ENCODE measurements at places on chromosomes 7 and 10.

DNA sequence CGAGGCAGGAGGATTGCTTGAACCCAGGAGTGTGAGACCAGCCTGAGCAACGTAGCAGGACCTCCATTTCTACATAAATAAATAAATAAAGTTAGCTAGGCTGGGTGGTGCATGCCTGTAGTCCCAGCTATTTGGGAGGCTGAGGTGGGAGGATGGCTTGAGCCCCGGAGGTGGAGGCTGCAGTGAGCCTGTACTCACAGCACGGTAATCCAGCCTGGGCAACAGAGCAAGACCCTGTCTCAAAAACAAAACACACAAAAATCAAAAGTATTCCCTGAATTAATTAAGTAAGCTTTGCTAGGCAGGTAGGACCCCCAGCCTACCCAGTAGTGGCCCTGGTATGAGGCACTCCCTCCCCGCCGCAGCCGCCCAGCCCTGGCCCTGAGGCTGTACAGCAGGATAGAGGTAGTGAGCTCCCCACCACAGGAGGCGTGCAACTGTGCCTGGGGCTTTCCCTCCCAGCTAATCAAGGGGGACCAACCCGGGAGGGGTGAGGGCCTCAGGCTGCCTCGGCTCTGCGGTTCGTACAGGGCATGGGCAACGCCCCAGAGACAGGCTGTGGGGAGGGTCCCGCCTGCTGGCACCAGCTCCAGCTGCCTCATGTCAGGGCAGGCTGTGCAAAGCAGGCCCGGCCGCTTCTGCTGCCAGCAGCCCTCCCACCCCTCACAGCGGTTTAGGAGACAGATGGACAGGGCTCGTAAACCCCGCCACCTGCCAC, 1.0 kb upstream of the CYP2W1 start:
- no peak for DNase-seq

DNA sequence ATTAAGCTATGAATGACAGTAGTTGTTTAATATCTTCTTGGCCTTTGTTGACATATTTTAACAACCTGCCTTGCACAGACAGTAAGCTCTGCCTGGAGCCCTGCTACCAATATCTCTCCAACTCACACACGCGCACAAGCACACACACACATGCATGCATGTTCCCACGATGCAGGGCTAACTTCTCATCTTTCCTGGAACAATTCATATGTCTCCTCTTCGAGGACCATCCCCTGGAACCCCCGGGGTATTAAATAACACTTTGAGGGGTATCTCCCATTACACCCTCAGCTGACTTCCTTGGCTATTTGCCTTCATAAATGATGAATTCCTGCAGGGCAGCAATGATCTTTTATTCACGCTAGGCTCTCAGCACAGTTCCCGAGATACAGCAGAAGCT, 258.0 kb downstream of the TRIL start:
- DNase-seq = no peak

GRCh38 chr7:25529320-25529719, 301.0 kb upstream of the NPVF start:
- DNase-seq = no peak

GRCh38 chr7:26616235-26616634, 248.2 kb downstream of the SKAP2 start:
- DNase-seq = no peak

DNA sequence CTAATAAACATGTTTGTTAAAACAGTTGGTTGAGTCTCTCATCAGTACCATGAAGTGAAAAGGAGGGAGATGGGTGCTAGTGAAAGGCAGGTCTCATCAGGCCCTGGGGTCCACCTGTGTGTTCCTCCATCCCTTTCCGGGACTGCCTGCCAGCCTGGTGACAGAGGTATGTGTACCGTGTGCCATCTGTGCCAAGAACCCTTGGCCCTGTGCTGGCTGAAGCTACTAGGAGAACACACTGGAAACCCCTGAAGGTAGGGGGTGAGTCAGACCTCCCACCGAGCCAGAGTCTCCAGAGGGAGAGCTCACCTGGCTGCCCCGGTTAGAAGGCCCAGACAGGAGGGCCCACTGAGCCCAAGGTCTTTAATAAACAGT, 2.3 kb downstream of the DDIT4 start:
- no peak for DNase-seq

DNA sequence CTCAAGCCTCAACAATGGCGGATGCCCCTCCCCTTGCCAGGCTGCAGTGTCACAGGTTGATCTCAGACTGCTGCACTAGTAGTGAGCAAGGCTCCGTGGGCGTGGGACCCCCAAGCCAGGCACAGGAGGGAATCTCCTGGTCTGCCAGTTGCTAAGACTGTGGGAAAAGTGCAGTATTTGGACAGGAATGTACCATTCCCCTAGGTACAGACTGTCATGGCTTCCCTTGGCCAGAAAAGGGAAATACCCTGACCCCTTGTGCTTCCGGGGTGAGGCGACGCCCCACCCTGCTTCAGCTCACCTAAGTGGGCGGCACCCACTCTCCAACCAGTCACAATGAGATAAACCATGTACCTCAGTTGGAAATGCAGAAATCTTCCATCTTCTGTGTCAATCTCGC, 44.0 kb upstream of the TMEM243 start:
- no peak for DNase-seq

- DNase-seq = no peak
These were observed 141.4 kb upstream of the DGKB start for GRCh38 chr7:15043931-15044330.

DNA sequence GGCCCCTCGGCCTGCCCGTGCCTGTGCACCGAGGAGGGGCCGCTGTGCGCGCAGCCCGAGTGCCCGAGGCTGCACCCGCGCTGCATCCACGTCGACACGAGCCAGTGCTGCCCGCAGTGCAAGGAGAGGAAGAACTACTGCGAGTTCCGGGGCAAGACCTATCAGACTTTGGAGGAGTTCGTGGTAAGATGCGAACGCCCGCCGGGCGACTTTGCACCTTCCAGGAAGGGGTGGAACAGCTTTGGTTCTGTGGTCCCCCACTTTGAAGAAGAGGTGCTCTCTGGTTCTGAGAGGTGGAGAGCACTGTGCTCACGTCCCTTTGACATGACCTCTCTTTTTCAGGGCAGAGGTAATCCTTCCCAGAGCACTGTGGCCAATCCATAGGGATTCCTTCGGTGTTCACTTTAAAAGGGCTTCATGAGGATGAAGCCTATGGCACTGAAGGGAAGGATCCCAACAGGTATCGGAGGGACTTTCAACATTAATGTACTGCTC, 2.6 kb downstream of the VWC2 start:
- no peak for DNase-seq

DNA sequence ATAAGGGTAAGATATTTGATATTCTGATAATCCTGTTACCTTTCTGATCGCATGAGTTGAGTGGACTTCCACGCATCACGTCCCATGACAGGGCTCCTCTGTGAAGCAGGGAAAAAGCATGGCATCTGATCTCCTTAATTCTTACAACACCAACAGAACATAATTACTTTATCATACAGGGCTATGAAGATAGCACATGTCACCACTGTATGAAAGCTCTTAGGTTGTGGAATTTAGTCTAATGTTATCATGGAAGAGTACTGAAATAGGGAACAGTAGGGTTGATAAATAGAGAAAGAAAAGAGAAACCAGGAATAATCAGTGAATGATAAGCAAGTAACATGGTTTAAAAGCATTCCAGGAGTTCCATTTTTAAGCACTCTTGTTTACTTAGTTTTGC, 212.0 kb downstream of the CACNB2 start:
- no peak for DNase-seq

DNA sequence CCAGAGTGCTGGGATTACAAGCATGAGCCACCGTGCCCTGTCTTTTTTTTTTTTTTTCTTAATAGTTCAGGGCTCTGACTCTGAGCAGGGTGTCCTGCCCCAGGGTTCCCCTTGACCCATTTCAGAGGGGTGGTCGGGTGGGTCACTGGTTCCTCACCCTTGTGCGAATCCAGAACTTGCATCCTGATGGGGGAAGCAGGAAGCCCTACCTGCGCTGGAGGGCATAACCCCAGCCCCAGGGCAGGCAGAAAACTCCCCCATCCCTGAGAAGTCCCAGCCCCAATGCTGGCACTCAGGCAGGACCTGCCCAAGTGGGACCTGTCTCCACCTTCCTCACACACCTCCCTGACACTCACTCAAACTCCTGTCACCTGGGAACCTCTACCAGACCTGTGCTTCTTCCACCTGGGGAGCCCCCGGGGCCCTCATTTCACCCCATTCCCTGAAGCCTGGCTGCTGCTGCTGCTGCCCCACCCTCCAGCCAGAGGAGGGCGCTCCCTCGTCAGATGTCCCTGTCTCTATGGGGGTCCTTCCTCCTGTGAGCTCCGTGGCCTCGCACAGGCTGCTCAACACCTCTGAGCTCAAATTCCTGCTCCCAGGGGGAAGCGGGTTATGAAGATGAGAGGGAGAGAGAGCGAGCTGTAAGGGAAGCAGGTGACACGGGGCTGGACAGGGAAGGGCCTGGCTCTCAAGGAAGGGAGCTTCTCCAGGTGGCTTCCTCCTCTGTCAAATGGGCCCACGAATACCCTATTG, 15.1 kb upstream of the ZNF273 start:
- peak; percentile 59 for DNase-seq

DNA sequence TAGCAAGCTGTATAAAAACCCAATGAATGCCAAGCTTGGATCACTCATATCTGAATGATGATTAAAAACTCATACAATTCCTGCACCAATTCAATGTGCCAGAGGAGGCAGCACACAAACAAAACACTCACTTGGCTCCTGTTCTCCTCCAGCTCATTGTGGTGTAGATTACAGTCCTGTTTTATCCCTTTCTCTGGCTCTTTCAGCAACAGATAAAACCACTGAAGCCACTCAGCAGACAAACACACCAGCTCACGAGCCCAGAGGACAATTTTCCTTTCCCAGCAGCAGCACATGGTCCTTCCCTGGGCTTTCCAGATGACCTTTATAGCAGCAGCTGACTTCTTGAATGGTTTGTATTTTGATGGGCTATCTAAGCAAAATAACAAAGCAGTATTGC, 107.3 kb upstream of the STARD3NL start:
- DNase-seq = no peak

DNA sequence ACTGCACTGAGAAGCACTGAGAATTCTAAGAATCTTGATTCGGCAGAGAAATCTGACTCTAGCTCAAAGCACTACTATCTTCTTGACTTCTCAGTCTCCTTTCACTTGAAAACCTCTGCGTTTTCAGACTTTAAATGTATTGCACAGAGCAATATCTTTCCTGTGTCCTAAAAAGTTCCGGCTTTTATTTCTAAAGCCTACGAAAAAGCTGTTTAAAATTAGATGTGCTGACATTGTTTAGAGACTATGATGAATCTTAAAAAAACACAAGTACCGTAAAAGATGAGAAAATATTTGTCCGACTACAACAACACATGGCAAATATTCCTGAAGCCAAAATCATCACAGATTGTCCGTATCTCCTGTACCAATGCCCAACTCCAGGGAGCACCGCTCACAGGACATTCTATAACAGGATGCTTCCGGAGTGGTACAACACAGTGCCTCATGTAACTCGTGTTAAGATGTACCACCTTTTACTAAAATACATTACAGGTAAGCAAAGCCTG, 136.9 kb downstream of the CUBN start:
- no peak for DNase-seq

GRCh38 chr10:27439101-27439500, 65.0 kb upstream of the RAB18 start:
- no peak for DNase-seq

DNA sequence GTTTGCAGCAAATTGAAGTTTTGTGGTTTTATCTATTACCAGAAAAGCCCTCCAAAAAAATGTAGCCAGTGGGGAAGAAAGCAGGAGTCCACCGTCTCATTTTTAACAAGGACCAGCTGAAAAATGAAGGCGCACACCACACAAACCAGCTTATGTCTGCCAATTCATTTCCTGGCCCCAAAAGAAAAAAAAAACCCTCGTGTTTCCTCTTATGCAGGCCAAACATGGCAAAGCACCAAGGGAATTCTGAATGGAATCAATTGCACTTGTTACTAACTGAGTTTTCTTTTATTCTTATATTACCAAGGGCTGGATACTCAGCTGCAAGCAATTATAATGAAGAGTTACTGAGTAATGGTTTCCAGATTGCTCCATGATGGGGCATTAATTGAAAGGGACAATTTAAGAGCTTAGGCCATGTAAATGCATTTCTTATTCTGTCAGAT, 428.3 kb upstream of the NPVF start:
- DNase-seq = no peak

DNA sequence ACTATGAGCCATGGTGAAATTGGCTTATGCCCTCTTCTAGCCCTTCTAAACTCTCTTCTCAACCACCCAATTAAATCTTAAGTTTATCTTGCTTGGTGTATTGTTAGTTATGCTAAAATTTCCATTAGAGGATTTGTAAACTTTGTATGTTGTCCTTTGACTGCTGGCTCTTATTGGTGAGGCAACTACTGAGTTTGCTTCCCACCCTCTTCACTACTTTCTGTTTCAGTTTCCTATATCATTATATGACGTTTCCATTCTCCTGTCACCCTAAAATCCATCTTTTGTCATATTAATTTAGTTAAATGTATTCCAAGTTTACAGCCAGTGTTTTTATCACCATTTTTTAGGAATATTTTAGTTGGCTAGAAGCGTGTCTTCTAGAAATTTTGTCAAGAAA, 80.9 kb upstream of the VWC2 start:
- no peak for DNase-seq

DNA sequence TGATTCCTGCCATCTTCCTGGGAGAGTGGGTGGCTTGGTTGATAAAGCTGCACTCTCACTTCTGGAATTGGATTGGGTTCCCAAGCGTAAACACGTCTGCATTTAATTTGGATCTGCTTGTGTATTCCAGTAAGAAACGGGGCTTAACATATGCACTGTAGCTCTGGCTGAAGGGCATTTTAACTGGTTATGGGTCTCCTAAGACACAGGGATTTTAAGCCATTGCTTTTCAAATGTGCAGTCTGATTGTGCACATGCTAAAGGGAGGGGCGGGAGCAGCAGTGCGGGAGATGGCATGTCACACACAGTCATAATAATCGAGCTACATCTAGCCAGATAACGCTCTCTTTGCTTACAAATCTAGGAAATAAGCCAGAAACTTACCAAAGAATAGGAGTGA, 247.3 kb upstream of the LYZL1 start:
- DNase-seq = no peak

GRCh38 chr7:68279827-68280400, 1283.3 kb downstream of the TYW1 start:
- no peak for DNase-seq

DNA sequence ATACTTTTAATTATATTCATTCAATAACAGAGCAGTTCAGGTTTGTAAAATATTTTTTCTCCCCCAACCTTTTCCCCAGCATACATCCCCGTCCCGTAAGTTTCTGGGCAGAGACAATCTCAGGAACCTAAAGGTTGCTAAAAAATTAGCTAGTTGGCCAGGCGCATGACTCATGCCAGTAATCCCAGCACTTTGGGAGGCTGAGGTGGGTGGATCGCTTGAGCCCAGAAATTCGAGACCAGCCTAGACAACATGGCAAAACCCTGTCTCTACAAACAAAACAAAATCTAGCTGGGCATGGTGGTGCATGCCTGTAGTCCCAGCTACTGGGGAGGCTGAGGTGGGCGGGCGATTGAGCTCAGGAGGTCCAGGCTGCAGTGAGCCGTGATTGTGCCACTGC, 40.2 kb downstream of the TCF7L2 start:
- DNase-seq = no peak

GRCh38 chr10:71088054-71088453, 124.3 kb upstream of the UNC5B start:
- no peak for DNase-seq

- no peak for DNase-seq
These were observed 200.9 kb downstream of the CREB5 start for GRCh38 chr7:28613262-28613661.
